ENCODE measurements at places on chromosomes 16 and 17.
A peak's percentile ranks its signal among the peaks of the same experiment; 100 is the strongest.

DNA sequence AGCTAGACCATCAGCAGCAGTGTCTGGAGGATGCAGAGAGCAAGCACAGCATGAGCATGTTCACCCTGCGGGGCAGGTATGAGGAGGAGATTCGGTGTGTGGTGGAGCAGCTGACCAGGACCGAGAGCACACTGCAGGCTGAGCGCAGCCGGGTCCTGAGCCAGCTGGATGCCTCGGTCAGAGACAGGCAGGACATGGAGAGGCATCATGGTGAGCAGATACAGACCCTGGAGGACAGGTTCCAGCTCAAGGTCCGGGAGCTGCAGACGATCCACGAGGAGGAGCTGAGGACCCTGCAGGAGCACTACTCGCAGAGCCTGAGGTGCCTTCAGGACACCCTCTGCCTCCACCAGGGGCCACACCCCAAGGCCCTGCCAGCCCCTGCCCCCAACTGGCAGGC is 38.8 kb downstream of the PLD6 start:
- no peak for DNase-seq

- no peak for DNase-seq
Measured at GRCh38 chr17:67517325-67517724, 140.2 kb downstream of the PITPNC1 start.

- peak; percentile 49 for DNase-seq
Measured at GRCh38 chr17:76005263-76006149, 4.9 kb downstream of the CDK3 start.

DNA sequence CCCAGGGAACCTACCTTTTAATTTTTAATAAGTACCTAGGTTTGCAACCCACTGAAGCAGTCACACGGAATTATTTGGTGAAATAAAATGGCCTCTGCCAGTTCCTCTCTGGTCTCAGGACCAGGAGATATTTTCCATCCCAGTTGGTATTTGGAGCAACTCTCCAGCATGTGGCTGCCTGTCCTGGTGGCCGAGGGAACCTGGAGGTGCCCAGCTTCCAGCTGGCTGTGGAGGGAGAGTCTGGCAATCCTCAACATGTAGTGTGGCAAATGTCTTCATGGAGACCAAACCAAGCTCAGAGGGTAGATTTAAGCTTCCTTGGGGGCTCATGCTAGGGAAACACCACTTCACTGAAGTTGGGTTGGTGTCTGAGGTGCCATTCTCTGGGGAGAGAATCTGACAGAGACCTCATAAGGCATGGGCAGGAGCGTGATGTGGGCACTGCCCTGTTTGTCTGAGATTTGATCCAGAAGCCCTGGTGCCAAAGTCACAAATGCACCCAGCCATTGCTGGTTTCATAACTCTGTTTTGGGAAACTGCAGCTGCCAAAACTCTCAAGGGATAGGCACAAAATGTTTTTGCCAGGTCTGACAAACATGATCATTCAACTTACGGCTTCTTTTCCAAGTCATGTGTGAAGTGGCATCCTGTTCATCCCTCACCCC is 2.8 kb downstream of the MT1X start:
- no peak for DNase-seq

Measured in NCI-H1092 (cell line).